CD4-positive, alpha-beta T cell treated with Interleukin-4 for 4 hours (primary cell): ENCODE measurements at places on chromosomes 12 and 14.

DNA sequence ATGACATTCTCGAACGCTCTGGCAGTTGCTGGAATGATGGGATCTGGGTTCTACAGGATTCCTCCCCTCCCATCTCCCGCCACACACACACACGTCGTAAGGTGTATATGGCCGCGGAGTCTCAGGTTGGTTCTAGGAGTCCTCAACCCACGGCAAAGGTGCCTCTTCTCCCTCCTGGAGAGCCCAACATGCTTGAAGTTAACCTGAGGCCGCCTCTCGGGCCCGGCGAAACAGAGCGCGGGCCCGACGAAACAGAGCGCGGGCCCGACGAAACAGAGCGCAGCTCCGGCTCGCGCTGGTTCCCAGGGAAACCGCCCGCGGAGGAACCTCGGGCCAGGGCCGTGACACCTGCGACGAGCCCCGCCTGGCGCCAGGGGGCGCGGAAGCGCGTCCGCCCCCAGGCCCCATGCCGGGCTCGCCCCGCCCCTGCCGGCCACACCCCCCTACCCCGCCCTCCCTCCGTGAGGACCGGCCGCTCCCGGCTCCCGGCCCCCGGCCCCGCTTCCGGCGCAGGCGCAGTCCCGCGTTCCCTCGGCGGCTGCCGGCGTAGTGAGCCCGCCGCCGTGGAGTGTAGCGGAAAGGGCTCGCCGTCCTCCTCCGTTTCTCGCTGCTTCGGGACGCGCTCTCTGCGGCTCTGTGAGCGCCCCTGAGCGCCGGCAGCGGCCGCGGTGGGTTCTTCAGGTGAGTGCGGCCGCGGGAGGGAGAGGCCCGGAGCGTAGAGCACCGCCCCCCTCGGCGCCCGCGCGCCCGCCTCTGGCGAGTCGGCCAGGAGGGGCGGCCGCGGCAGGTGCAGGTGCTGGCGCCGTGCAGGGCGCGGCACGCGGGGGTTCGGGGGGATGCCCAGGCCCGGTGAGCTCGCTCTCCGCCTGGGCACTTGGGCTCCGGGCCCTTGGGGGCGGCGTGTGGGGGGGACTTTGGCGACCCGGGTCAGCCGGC is at the start of gene RAB3IP:
RAB3IP (plus strand) TSS at position 510 of the 936 bp plus-strand sequence. CDS start 16,549 bp downstream, outside the sequence.
- peak; percentile 89 for DNase-seq

- DNase-seq = no peak
These were observed 27.0 kb downstream of the SINHCAF start for GRCh38 chr12:31298922-31299321.

DNA sequence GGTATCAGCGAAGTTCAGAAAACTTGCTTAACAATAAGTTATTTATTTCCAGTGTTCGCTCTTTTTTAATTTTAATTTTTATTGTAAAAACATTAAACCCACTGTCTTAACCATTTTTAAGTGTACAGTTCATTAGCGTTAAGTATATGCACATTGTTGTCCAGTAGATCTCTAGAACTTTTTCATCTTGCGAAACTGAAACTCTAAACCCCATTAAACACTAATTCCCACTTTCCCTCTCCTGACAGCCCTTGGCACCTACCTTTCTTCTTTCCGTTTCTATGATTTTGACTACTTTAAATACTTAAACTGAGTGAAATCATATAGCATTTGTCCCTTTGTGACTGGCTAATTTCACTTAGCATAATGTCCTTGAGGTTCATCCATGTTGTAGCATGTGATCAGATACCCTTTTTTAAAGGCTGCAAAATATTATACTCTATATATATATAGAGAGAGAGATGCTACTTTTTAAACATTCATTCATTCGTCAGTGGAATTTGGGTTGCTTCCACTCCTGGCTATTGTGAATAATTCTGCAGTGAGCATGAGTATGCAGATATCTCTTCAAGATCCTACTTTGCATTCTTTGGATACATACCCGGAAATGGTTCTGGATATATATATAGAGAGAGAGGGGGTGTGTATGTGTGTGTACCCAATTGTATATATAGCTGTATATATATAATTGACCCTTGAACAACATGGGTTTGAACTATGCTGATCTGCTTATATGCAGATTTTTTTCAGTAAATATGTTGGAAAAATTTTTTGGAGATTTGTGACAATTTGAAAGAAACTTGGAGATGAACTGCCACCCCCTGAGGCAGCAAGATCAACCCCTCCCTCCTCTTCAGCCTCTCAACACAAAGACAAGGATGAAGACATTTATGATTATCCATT is 74.7 kb upstream of the EVL start:
- DNase-seq = no peak

GRCh38 chr12:30462249-30462648 is 233.4 kb downstream of the IPO8 start:
- DNase-seq = no peak

GRCh38 chr14:77897374-77897773 is 97.5 kb downstream of the ADCK1 start:
- DNase-seq = no peak

DNA sequence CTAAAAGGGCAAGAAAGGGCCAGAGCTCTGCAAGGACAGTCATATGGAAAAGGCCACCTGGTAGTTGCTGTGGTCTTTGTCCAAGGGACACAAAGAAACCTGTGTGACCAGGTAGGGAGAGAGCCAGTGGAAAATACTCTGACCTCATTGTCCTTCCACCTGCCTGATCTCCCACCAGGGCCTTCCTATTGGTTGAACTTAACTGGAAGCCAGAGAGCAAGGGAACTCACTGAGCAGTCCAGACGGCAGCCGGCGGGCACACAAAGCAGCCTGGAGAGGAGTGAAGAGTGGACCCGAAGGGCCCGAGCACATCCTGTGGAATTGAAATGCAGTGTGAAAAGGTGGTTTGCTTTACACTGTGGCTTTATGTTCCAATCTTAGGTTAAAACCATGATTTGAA is 120.7 kb downstream of the SLC25A21 start:
- no peak for DNase-seq

- DNase-seq = no peak
These were observed 29.0 kb downstream of the NRDE2 start for GRCh38 chr14:90302529-90303303.

DNA sequence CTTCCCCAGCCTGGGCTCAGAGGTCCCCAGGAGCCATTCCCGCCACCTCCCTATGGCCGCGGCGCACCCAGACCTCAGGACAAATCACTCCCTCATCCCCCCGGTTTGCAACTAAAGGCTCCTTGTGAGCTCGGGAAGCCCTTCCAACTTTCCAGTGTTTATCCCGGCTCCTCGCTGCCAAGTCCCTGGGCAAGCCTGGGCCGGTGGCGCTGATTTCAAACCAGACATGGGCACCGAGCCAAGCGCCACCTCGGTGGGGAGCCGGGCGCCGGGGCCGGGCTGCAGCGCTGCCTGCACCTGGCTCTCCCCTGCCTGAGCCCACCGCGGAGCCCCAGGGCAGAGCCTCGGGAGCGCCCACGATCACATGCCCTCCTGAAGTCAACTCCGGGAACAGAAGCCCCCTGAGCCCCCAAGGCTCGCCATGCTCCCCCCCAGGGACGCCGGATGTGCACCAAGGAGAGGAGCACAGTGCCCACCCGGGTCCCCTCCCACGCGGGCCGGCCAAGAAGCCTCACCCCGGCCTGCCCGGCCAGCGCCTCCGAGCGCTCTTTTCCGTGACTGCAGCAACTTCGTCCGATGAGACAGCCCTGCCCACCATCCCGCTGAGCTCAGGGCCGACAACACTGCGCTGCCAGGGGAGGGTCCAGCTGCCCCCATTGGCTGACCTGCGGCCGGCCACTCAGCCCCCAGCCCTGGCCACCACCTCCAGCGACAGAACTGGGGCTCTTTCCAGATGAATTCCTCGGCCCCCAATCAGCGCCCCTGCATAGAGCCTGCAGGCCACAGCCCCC is 50.0 kb downstream of the NCOR2 start:
- DNase-seq = no peak

DNA sequence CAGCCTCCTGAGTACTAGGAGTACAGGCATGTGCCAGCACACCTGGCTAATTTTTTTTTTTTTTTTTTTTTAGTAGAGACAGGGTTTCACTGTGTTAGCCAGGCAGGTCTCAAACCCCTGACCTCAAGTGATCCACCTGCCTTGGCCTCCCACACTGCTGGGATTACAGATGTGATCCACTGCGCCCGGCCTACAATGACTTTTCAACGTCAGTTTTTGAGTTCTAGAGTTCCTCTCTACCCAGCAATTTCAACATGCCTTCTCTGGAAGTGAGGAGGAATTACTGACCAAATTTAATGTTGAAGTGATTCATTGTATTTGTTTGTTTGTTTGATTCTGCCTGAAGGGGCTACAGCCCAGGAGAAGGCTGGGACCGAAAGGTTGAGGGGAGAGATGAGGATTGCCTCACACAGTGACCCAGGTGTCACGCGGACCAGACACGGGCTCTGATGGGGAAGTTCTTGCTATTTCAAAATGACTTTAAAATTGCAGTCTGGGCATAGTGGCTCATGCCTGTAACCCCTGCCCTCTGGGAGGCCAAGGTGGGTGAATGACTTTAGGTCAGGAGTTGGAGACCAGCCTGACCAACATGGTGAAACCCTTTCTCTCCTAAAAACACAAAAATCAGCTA is 8.6 kb upstream of the DENR start:
- DNase-seq = no peak

- no peak for DNase-seq
These were observed 75.4 kb downstream of the WDR20 start for GRCh38 chr14:102215071-102215470.

DNA sequence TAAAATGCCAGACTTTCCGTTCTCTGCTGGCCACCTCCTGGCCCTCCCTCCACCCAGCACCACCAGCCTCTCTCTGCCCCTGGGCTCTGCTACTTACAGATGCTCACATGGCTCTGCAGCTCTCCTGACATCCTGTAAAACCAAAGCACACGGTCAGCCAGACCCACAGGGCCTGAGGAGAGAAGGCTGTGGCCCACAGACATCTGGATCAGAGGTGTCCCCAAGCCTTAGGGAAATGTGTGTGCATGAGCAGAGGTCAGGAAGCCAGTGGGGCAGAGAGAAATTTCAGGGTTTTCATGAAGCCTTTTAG is 11.5 kb downstream of the KRT77 start:
- no peak for DNase-seq

GRCh38 chr14:99402950-99403349 is 77.7 kb downstream of the SETD3 start:
- DNase-seq = no peak

GRCh38 chr12:121939186-121939585 is 20.8 kb downstream of the CFAP251 start:
- DNase-seq = no peak

- no peak for DNase-seq
These were observed 352.3 kb upstream of the TMPO start for GRCh38 chr12:98162906-98163678.

GRCh38 chr14:100788517-100788916 is 37.4 kb upstream of the MEG3 start:
- no peak for DNase-seq

DNA sequence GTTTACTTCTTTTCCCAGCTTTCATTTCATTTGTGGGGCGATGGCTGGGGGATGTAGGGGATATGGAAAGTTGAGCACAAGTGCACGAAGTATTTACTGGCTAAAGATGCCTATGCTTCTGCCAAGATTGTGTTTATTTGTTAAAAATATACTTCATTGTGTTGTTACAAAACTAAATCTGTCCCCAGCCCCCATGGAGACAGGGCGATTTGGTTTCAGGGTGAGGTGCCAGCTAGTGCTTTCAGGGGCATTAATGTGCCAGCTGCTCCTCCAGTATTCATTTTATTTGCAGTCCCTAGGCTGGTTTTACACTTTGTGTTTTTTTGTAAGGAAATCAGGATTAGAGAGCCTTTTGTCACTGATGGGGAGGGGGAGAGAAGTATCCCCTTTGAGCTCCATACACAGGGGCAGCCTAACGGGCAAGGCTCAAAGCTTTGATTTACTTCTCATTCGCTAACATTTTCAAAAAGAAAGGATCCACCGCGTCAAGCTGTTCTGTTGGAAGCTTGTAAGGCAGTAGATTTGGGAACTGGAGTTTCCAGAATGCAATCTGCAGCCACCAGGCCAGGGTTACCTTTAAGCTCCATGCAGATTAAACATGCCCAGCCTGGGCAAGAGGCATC is 198.7 kb upstream of the PLEKHG7 start:
- DNase-seq = no peak

GRCh38 chr12:11513288-11513687 is 117.9 kb upstream of the PRB2 start:
- DNase-seq = no peak

- DNase-seq = no peak
These were observed 58.6 kb upstream of the BCL11B start for GRCh38 chr14:99330316-99331240.

- DNase-seq = no peak
These were observed 301.3 kb downstream of the AEBP2 start for GRCh38 chr12:19740472-19741131.

DNA sequence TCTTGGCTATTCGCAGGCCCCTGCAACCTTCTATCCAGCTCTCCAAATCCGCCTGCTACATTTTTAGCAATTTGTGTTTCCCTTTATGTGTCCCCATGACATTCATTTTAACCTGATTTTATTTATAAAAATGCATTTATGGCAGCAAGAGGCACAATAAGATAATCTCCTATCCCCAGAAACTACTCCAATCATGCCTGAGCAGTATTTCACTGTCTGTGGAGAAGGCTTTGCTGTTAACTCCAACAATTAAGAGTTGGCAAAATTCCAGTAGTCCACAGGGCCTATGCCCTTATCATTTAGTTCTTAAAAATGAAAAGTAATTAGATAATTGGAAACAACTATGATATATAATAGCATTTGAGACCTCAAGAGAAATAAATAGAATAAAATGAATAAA is 462.4 kb downstream of the TRHDE start:
- DNase-seq = no peak

- DNase-seq = no peak
These were observed 10.7 kb downstream of the ULK1 start for GRCh38 chr12:131905081-131905629.

DNA sequence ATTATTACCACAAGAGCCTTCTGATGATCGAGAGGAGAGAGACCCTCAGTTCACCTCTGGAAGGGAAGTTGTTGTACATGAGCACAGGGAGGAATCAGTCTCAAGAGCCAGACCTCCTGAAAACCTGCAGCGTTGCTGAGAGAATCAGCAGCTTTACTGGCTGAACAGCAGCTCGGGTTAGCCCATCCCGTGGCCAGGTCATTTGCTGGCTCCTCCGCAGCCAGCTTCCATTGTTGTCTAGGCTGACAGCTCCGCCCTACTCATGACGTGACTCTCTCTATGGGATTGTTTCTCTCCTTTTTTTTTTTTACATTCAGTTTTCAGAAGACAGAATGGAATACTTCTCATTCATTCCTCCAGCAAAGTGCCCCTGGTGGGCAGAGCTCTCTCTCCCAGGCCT is 69.9 kb downstream of the TGFB3 start:
- DNase-seq = no peak

DNA sequence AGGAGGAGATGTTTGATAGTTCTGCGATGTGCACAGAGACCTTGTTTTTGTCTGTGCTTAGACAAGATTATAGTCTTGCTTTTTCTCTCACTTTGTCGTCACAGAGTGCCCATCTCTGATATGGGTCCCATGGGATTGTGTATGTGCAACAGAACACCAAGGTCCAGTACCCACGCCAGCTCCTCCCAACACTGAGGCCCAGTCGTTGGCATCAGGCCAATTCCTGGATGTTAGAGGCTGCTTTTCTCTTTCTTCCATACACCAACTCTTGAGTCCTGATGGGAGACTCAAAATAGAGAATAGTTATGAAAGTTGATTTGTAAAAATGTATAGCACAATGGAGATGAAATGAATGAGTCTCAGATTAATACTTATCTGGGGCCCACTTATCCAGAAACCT is 22.7 kb upstream of the PRMT8 start:
- DNase-seq = no peak

- DNase-seq = no peak
These were observed 13.6 kb downstream of the CCDC198 start for GRCh38 chr14:57480051-57480450.
